ENCODE measurements at places on chromosomes 1 and 21.

- DNase-seq: no peak
- H3K27me3 ChIP-seq: no peaks in the 10 kb centered on the region
- H3K4me1 ChIP-seq: no peaks in the 10 kb centered on the region
- peaks cover 10% of the 10 kb centered on the region for H3K36me3 ChIP-seq
Observed at GRCh38 chr1:35603941-35604340, 30.8 kb downstream of the TFAP2E start.

- no peak overlapping the region for H3K4me3 ChIP-seq
- H3K4me1 ChIP-seq: no peaks in the 10 kb centered on the region
- no peak overlapping the region for H3K27ac ChIP-seq
- DNase-seq: no peak
Observed at GRCh38 chr1:112284796-112285195, 111.2 kb upstream of the CTTNBP2NL start.

DNA sequence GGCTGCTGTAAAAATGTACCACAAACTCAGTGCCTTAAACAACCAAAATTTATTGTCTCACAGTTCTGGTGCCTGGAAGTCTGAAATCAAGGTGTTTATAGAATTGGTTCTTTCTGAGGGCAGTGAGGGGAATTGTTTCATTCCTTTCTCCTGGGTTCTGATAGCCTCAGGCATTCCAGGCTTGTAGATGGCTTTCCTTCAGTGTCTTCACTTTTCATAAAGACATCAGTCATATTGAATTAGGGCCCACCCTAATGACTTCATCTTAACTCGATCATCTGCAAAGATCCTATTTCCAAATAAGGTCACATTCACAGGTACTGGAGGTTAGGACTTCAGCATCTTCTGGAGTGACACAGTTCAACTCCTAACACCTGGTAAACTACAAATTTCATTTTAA, 15.0 kb downstream of the CDKN2C start:
- no peak overlapping the region for H3K4me3 ChIP-seq
- H3K36me3 ChIP-seq: no peaks in the 10 kb centered on the region
- no peak overlapping the region for H3K27ac ChIP-seq

GRCh38 chr1:205633421-205633976, 1.7 kb upstream of the ELK4 start:
- H3K4me1 ChIP-seq: no peaks in the 10 kb centered on the region
- no peaks in the 10 kb centered on the region for H3K27me3 ChIP-seq
- no peak overlapping the region for H3K4me3 ChIP-seq
- H3K27ac ChIP-seq: no peak overlapping the region

DNA sequence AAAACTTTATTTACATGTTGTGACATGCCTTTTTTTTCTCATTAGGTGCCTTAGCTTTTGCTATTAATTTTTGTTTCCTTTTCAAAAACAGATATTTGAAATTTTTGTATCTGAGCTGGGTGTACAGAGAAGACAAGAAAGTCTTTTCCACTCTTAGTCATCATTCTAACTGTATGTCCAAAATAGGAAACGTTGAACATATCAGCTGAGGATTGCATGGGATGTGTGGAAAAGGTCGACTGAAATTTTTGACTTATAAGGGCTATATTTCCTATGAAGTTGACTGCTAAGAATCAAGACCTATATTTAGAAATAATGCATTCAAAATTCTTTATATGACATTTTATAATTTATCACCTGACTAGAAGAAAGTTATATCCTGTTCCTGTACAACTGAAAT, 270.0 kb upstream of the ZRANB2 start:
- no peaks in the 10 kb centered on the region for H3K4me1 ChIP-seq
- DNase-seq: no peak
- H3K36me3 ChIP-seq: no peaks in the 10 kb centered on the region
- H3K27ac ChIP-seq: no peak overlapping the region
- H3K4me3 ChIP-seq: no peak overlapping the region

DNA sequence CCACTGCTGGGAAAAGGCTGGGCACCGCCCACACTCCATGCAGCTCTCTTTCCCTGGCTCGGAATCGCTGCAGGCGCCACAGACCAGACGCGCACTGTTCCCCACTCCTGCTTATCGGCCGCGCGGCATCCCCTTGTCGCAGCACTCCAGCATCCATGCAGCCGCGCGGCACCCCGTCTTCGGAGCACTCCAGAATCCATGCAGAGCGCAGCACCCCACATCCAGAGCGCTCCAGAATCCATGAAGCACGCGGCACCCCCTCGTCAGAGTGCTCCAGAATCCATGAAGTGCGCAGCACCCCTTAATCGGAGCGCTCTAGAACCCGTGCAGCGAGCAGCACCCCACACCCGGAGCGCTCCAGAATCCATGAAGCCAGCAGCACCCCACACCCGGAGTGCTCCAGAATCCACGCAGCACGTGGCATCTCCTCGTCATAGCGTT, 9.5 kb downstream of the TFF3 start:
- no peak for DNase-seq
- no peak overlapping the region for H3K27ac ChIP-seq
- no peaks in the 10 kb centered on the region for H3K27me3 ChIP-seq
- H3K4me3 ChIP-seq: no peak overlapping the region
- H3K36me3 ChIP-seq: no peaks in the 10 kb centered on the region

- no peak for DNase-seq
- H3K4me3 ChIP-seq: no peak overlapping the region
- no peaks in the 10 kb centered on the region for H3K27me3 ChIP-seq
- H3K36me3 ChIP-seq: no peaks in the 10 kb centered on the region
- H3K4me1 ChIP-seq: no peaks in the 10 kb centered on the region
Observed at GRCh38 chr21:41250519-41250918, 66.1 kb upstream of the FAM3B start.

DNA sequence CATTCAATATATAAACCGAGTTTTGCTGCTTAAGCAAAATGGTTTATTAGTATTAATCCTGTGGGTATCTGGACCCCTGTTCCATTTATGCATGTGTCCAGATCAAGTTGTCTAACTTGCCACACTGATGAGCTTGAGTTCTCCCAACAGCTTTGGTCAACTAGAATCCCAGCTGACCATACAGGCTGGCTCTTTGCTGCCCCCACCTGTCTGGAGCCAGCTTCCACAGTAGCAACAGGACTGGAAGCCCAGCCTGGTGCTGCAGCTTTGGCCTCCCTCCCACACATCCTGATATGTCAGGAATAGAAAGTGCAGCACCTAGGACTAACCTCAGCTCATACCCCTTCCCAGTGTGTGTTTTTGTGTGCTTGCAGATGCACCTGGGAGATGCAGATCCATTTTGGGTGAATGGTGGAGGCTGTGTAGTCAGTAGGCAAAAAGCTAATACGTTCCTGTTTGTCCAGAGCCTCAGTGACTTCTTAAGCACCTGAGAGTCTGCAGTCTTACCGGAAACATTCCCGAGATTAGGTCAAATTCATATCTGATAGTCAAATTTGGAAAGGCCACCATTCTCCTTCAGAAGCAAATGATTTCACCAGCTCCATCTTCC, 40.9 kb upstream of the BEND5 start:
- H3K4me1 ChIP-seq: no peaks in the 10 kb centered on the region
- DNase-seq: peak; percentile 48
- no peaks in the 10 kb centered on the region for H3K36me3 ChIP-seq

- no peaks in the 10 kb centered on the region for H3K27me3 ChIP-seq
- no peaks in the 10 kb centered on the region for H3K4me1 ChIP-seq
- no peaks in the 10 kb centered on the region for H3K36me3 ChIP-seq
- no peak overlapping the region for H3K27ac ChIP-seq
- H3K4me3 ChIP-seq: no peak overlapping the region
Observed at GRCh38 chr1:209256766-209257350, 326.7 kb upstream of the CAMK1G start.

GRCh38 chr1:154539486-154540483, 18.7 kb downstream of the UBE2Q1 start:
- no peaks in the 10 kb centered on the region for H3K36me3 ChIP-seq
- no peak overlapping the region for H3K4me3 ChIP-seq
- H3K4me1 ChIP-seq: no peaks in the 10 kb centered on the region
- no peak overlapping the region for H3K27ac ChIP-seq
- no peak for DNase-seq
- no peaks in the 10 kb centered on the region for H3K27me3 ChIP-seq

GRCh38 chr1:27418326-27419185, 26.1 kb downstream of the GPR3 start:
- H3K36me3 ChIP-seq: peaks cover 6% of the 10 kb centered on the region
- no peak overlapping the region for H3K4me3 ChIP-seq
- peaks cover 1% of the 10 kb centered on the region for H3K4me1 ChIP-seq
- no peak overlapping the region for H3K27ac ChIP-seq
- no peaks in the 10 kb centered on the region for H3K27me3 ChIP-seq

GRCh38 chr1:118985640-118986554, 2.2 kb downstream of the TBX15 start:
- H3K27me3 ChIP-seq: peaks cover 92% of the 10 kb centered on the region
- H3K4me3 ChIP-seq: no peak overlapping the region
- H3K36me3 ChIP-seq: no peaks in the 10 kb centered on the region

DNA sequence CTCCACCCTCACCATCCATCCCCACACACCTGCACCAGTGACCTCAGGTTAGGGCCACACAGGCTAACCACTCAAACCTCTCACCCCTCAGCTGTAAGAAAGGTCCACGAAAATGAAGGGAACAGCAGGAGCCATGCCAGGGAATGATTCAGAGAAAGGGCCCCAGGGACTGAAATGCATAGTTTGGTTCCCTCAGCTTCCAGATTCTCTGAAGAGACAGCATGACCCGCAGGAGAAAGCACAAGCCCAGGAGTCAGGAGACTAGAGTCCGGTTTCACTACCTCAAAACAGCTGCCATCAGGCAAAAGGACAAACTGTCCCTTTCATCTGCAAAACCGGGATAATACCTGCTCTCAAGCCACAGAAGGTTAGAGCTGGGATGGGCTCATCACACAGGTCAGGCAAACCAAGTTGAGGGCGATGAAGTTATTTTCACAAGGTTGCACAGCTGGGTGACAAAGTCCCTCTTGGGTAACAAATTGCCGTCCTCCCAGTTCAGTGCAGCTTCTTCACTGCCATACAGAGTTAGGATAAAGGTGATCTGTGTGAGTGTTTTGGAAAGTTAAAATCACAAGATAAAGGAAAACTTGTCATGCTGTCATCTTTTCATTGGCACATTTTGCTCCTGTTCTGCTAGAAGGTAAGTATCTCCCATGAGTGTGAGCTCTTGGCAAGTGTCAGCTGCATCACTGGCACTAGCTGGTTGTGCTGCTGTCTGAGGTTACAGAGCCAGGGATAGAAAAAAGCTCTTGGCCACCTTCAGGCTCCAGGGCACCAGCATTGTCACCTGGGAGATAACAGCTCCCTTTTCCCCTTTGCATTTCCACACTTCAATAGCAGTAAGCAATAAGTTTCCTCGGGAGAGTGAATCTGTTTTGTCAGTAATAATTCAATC, 120.4 kb downstream of the KCNH1 start:
- H3K27ac ChIP-seq: no peak overlapping the region
- no peak overlapping the region for H3K4me3 ChIP-seq
- DNase-seq: no peak
- H3K27me3 ChIP-seq: no peaks in the 10 kb centered on the region

DNA sequence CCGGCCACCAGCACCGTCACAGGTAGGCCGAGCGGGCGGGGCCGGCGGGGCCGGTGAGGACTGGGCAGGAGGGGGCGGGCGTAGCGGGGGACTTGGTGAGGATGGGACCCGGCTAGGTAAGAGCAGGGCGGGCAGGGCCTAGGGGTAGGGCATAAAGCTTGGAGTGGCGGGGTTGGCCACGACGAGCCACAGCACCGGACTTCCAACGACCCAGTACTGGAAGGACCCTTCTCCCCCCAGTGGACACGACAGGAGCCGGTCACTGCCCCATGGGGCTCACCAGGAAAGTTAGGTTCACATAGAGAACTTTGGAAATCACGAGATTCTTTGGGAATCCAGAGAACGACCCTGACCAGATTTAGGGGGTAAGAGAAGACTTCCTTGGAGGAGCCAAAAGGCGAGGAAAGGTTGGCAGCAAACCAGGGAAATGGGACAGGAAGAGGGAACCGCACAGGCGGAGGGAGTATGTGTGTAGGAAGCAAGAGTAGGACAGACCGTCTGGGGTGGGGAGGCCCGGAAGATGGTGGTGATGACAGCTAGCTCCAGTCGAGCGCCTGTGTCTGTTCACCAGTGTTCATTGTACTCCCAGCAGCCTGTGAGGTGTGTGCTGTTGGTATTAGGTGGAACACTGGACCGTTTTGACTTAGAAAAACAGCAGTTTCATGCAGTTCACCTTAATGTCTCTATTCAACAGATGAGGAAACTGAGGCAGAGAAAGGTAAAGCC, 20.4 kb downstream of the ZNF362 start:
- H3K36me3 ChIP-seq: peaks cover 5% of the 10 kb centered on the region
- peaks cover 1% of the 10 kb centered on the region for H3K4me1 ChIP-seq
- no peaks in the 10 kb centered on the region for H3K27me3 ChIP-seq
- H3K27ac ChIP-seq: no peak overlapping the region

- H3K27ac ChIP-seq: no peak overlapping the region
- H3K4me3 ChIP-seq: no peak overlapping the region
- DNase-seq: no peak
- H3K4me1 ChIP-seq: no peaks in the 10 kb centered on the region
- no peaks in the 10 kb centered on the region for H3K27me3 ChIP-seq
Observed at GRCh38 chr1:17616731-17617279, 77.3 kb downstream of the ARHGEF10L start.

GRCh38 chr1:154628121-154628405, 20.1 kb upstream of the ADAR start:
- H3K4me1 ChIP-seq: no peaks in the 10 kb centered on the region
- H3K27me3 ChIP-seq: no peaks in the 10 kb centered on the region
- H3K36me3 ChIP-seq: no peaks in the 10 kb centered on the region
- no peak overlapping the region for H3K27ac ChIP-seq
- DNase-seq: no peak

- H3K36me3 ChIP-seq: no peaks in the 10 kb centered on the region
- no peaks in the 10 kb centered on the region for H3K27me3 ChIP-seq
- no peak overlapping the region for H3K27ac ChIP-seq
- H3K4me1 ChIP-seq: no peaks in the 10 kb centered on the region
- no peak overlapping the region for H3K4me3 ChIP-seq
Observed at GRCh38 chr1:240667351-240667750, 55.4 kb upstream of the GREM2 start.

- no peaks in the 10 kb centered on the region for H3K36me3 ChIP-seq
- H3K4me3 ChIP-seq: no peak overlapping the region
- H3K27ac ChIP-seq: no peak overlapping the region
Observed at GRCh38 chr1:221912230-221912629, 170.3 kb upstream of the DUSP10 start.

GRCh38 chr1:114250683-114251572, 97.3 kb upstream of the SYT6 start:
- H3K27me3 ChIP-seq: no peaks in the 10 kb centered on the region
- H3K4me1 ChIP-seq: no peaks in the 10 kb centered on the region
- H3K36me3 ChIP-seq: no peaks in the 10 kb centered on the region
- no peak overlapping the region for H3K4me3 ChIP-seq
- no peak overlapping the region for H3K27ac ChIP-seq

DNA sequence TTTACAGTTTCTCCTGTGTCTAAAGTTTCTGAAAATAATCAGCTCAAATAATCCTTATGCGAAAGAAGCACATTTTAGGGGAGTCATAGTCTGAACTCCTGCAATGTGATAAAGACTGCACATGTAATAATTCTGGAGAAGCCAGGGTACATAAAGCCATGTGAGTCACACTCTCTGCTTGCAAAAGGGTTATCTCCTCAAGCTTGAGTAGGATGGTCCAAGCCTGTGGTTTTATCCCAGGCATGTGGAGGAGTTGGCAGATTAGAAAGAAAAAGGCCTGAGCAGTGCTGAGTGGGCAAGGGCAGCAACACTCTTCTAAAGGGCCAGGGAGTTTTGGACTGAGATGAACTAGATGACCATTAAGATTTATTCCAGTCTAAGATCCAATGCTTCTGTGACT, 220.4 kb downstream of the RHOU start:
- no peaks in the 10 kb centered on the region for H3K27me3 ChIP-seq
- DNase-seq: no peak
- H3K4me1 ChIP-seq: 0 out of 2 replicates have a peak, but pooled peaks cover 1% of the 10 kb centered on the region
- no peaks in the 10 kb centered on the region for H3K36me3 ChIP-seq
